Activated CD8-positive, alpha-beta memory T cell treated with anti-CD3 and anti-CD28 coated beads, Interleukin-2, amount 50 U/mL, for 48 hours (primary cell): ENCODE measurements at places on chromosomes 4 and X.

- no peak for DNase-seq
Observed at GRCh38 chr4:48904101-48904500, 2.5 kb downstream of the OCIAD2 start.

DNA sequence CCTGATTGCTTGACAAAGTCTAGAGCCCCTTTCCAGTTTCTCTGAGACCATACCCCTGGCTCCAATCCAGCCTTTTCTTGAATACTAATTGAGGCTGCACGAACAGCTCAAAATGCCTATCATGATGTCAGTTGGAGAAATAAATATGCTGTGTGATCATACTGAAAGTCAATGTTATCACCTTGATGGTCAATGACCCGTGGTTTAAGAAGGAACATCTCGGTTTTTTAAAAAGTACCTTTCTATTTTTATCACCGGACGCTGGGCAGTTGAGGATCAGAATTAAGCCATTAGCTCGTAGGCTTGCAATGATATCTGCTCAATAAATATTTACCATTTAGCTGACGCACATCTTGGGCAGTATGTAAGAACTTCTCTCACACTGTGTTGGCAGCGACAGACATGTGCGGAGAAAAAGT, 852 bp upstream of the WDR44 start:
- DNase-seq: no peak

- DNase-seq: no peak
Observed at GRCh38 chr4:71377561-71377960, 38.7 kb downstream of the SLC4A4 start.

DNA sequence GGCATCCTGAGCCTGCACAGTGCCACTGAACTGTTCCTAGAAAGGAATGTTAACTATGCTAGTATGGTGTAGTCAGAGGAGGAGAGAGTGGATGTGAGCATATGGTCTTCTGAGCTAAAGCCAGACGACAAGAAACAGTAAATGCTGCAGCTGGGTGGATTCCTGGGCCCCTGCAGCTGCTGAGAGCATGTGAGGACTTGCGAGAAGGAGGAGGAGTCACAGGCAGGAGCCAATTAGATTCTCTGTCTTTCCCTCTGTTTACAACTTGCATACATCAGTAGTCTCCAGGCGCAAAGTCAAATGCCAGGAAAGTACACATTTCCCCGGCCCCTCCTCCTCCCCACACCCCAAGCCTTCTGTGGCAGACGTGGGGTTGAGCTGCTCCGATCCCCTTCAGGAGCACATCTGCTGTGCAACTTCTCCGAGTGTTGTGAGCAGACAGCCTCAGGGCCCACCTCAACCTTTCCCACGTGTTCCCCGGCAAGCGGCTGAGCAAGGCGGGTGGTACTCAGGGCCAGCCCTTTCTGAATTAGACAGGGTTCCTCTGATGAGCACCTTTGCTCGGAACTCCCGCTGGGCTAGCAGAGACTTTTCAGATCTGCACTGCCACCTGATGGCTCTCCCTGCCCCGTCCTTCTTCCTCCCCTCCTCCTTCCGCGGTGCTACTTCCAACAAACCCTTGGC, 108.7 kb upstream of the ATP6AP2 start:
- DNase-seq: peak; percentile 45

- DNase-seq: no peak
Observed at GRCh38 chr4:24892278-24892677, 20.6 kb downstream of the CCDC149 start.

- no peak for DNase-seq
Observed at GRCh38 chr4:184599492-184600135, 49.6 kb downstream of the CASP3 start.

- no peak for DNase-seq
Observed at GRCh38 chrX:115214151-115214550, 19.7 kb downstream of the LRCH2 start.

DNA sequence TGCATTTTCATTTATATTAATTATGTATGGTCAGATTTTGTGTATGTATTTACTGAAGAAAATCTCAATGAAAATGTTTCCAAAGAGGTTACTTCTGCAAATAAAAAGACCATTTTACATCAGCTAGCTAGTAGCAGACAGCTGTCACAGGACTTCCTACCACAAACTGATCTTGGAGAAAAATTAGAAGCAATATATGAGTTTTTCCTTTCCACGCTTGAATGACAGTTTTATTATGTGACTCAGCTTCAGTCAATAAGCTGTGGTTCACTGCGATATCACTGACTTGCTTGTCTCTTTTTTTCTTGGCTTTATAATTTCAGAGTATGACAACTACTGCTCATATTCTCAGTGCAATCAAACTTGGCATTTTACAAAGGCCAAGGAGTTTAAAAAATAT, 787.4 kb upstream of the GALNTL6 start:
- no peak for DNase-seq

DNA sequence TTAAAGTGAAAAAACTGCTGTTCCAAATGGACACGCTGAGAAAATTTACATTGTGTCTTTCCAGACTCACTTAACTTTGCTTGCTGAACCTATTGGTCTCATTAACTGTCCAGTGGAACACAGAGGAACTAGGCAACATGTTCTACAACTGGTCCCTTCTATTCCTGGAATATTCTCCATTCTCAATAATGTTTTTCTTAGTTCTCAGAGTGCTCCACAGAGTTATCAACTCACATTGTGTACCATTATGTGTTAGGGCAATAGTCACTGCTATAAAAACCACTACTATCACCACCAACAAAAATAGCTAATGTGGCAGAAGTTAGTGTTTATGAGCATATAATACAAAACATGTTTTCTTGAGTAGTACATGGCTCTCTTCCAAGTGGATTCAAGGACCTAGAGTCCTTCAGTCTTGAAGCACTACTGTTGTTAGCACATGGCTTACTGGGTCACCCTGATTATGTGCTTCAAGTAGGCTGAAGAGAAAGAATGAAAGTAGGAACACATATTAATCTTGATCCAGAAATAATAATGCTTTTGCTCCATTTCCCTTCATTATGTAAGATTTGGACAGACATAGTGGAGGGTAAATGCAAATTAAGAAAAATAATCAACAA, 865.3 kb upstream of the HS3ST1 start:
- DNase-seq: no peak

GRCh38 chrX:135346975-135347374, 37.7 kb downstream of the ETDC start:
- no peak for DNase-seq

DNA sequence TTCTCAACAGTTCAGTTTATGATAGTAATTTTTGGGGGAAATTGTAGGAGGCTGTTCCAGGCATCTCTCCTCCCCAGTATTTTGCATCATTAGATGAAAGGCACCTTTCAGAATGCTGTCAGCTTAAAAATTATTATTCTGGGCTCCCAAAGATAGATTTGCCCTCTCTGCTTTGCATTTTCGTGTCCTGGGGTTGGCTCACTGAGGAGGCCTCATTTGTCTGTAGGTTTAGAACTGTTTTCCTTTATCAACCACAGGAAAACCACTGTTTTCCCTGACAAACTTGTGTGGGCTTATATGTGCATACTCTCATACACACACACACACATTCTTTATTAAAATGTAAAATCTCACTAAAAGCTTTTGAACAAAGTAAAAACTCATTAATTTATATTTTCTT, 197.2 kb upstream of the VCX3A start:
- DNase-seq: no peak

DNA sequence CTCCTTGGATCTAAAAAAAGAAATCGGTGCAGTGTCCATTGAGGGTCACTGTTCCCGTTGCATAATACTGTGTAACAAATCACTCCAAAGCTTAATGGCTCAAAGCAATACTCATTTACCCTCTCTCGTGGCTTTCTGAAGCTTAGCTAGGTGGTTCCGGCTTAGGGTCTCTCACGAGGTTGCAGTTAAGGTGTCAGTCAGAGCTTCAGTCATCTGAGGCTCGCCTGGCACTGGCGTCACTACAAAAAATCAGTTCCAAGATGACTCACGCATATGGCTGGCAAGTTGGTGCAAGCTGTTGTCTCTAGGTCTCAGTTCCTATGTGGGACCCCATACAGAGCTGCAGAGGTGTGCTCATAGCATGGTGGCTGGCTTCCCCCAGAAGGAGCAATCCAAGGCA, 91.0 kb downstream of the BEND2 start:
- DNase-seq: no peak

DNA sequence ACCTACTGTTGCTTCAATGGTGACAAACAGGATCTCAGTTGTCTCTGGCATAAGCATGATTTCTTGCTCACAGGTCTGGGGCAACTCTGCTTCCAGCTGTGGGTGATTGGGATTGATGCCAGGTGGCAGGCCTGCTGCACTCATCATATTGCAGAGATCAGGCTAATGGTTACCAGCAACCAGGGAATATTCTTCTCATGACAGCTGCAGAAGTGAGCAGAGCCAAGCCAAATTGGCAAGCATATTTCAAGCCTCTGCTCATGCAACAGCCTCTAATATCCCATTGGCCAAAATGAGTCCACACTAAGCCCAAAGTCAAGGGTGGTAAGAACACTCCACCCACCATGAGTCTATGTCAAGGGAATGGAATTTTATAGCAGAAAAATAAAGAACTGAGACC, 26.7 kb upstream of the TBC1D19 start:
- DNase-seq: no peak

DNA sequence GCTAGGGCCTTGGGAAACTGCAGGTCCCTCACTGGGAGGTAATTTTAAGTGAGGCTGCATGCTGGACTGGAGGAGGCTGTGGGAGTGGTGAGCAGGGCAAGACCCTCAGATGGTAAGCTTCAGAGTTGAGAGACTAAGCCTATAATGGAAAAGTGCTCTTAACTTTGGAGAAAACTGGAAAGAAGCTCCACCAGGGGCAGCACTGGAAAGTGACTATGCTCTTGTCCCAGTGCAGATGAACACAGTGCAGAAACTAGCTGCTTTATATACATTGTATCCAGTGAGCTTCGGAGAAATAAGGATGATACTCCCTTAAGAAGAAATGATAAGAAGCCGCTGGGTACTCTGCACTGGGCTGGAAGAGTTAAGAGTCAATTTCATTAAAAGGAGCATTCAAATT, 3.2 kb upstream of the MAGEB2 start:
- no peak for DNase-seq

DNA sequence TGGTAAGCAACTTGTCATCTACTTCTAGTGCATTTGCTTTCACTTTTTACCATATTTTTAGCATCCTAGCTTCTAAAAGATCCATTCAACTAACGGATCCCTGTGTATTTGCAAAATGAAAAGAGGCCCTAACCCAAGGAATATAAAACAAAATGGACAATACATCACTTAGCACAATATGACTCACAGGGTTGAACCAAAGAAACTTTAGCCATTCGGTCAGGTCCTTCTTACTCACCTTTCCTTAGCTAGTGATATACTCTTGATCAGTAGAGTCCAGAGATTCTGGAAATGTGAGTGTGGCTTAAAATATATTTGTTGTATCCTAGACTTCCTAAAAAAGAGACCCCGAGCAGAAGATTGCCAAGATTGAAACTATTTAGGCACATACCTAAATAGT, 19.5 kb downstream of the TMPRSS11E start:
- no peak for DNase-seq

GRCh38 chr4:13386405-13387107, 97.6 kb downstream of the RAB28 start:
- DNase-seq: no peak

DNA sequence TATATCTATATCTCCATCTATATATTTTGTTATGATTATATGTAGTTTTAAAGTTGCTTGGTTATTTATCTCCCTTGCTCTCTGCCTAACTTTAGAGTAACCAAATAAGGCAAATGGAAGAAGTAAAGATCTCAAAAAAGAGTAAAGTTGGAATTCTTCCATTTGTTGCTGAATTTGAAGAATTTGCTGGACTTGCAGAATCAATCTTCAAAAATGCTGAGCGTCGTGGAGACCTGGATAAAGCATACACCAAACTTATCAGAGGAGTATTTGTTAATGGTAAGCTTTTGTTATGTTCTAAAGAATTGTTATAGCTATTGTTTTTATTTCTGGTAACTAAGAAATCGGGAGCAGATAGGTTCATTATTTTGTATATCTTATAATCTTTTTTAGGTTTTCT, 43.2 kb downstream of the EXOC1 start:
- no peak for DNase-seq

DNA sequence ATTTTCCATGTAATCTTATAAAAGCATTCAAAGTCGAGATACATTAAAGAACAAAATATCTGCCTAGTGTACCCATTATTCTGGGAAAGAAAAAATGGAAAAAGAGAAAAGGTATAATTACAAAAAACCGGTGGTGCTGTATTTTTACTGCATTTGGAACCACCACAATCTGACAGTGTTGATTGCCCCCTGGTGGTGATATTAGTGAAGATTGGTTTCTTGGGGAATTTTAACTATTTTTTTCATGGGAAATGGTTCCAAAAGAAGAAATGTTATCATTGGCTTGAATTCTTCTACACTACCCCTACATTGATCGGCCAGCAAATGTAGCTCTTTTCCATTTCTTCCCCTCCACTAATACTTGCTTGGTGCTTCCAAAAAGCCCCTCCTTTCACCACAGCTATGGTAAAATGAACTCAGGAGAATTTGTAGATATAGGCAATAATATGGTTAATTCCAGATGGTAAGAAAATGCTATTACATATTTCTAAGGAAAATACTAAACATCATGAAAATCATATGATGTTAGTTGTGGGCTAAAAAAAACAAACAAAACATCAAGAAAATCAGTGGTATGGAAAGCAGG, 50.0 kb downstream of the COX18 start:
- no peak for DNase-seq

GRCh38 chr4:88159229-88159725, 838 bp upstream of the ABCG2 start:
- no peak for DNase-seq

DNA sequence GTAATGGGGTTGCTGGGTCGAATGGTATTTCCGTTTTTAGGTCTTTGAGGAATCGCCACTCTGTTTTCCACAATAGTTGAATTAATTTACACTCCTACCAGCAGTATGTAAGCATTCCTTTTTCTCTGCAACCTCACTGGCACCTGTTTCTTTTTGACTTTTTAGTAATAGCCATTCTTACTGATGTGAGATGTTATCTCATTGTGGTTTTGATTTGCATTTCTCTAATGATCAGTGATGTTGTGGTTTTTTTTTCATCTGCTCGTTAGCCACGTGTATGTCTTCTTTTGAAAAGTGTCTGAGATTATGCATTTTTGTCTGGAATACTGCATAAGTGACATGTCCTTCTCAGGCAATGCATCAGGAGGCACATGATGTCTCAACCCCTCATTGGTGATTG, 28.8 kb downstream of the REPS2 start:
- DNase-seq: no peak
